ENCODE measurements at places on chromosomes 16 and 17.
A peak's percentile ranks its signal among the peaks of the same experiment; 100 is the strongest.

DNA sequence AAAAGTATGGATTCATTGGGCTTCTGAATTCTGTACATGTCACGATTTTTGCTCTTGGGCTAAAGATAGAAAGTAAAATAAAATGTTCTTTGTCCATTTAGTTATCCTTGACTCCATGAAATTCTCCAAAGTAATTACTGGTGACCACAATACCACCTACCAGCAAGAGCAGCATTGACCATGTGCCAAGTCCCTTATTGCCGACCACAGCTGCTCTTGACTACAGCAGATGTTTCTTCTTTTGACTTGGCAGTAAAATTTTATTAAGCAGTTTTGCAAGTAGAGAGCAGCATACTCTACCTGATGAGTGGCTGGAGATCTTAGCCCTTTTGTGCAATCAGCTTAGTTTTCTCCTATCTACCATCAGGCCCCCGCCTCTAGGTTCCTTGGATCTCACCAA is 152.2 kb upstream of the TBX2 start:
- DNase-seq: no peak

- DNase-seq: no peak
Observed at GRCh38 chr17:38943607-38944006, 18.2 kb downstream of the LASP1NB start.

- DNase-seq: no peak
Observed at GRCh38 chr16:72961863-72962262, 86.1 kb downstream of the ZFHX3 start.

DNA sequence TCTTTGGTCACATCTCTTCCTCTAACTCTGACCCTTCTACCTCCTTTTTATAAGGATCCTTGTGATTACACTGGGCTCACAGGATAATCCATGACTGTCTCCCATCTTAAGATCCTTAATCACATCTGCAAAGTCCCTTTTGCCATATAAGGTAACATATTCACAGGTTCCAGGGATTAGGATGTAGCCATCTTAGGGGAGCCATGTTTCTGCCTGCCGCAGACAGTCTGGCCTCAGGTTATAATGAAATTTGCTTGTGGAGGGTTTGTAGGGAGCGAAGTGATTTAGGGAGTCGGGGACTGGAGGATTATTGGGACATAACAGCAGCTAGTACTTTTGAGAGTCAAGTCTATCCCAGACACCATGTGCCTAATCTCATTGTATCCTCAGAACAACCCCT is 7.7 kb downstream of the EEF2K start:
- no peak for DNase-seq

- no peak for DNase-seq
Observed at GRCh38 chr17:81391936-81392908, 3.0 kb upstream of the BAHCC1 start.

GRCh38 chr16:83717814-83718213 is 90.0 kb upstream of the HSBP1 start:
- DNase-seq: no peak

DNA sequence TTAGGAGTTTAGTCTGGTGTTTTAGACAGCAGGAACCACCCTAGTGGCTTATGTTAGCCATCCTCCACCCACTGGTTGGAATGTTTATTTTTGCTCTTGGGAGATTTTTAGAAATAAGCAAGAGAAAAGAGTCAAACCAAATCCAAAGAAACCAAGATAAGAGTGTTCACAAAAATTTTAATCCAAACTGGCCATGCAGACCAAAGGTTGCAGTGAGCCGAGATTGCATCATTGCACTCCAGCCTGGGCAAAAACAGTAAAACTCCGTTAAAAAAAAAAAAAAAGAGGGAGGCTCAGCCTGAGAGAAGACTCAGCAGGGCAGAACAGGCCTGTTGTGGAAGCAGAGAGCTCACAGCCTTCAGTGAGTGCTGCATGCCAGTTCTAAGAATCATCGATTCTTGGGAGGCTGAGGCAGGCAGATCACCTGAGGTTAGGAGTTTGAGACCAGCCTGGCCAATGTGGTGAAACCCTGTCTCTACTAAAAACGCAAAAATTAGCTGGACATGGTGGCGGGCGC is 12.2 kb upstream of the C16orf54 start:
- no peak for DNase-seq

DNA sequence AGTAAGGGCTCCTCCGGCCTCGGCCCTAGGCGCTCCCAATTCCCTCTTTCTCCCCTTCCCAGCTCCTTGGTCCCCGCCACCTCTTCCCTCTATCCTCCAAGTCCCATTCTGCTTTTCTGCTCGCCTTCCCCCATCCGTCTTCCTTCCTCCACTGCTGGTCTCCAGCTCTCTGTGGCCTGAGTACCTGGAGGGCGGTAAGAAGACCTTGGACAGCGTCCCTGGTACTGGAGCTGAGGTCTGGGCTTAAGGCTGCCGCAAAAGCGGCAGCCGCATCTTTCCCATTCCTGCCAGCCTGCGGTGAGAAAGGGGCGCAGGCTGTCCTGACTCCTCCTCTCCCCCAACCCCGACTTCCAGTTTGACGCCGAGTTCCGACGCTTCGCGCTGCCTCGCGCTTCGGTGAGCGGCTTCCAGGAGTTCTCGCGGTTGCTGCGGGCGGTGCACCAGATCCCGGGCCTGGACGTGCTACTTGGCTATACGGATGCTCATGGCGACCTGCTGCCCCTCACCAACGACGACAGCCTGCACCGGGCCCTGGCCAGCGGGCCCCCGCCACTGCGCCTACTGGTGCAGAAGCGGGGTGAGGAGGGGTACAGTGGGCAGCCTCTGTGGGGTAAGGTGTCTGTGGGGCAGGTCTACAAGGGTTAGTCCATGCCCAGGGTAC is 471 bp downstream of the PARD6A start:
- DNase-seq: no peak

DNA sequence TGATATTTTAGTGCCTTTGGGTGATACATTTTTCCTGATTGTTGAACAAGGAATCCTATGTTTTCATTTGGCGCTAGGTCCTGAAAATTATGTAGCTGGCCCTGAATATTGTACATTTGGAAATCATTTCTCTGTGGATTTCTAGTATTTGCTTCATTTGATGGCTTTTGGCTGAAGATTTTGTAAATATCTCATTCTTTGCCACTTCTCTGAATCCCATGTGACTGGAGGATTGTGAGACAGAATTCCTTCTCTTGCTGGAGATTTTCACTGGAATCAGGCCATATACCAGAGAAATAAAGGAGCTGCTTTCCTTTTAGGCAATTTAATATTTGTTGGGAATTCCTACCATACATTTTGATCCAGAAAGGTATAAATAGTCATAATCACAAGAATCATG is 8.6 kb downstream of the KRT28 start:
- no peak for DNase-seq

DNA sequence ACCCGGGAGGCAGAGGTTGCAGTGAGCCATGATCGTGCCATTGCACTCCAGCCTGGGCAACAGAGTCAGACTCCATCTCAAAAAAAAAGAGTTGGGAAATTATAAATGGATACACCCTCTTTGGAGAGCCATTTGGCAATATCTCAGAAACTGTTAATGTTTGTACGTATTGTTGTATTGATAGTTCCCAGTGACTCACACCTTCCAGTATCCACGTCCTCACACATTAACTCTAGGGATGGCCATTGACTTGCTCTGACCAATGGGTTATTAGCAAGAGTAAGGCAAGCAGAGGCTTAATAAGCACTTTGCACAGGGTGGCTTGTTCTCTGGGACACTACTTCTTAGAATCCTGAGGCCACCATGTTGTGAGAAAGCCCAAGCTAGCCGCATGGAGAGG is 107.6 kb upstream of the LHX1 start:
- DNase-seq: no peak

GRCh38 chr16:67346341-67346740 is 19.7 kb downstream of the LRRC36 start:
- no peak for DNase-seq

GRCh38 chr17:50677851-50678375 is 29.8 kb downstream of the ANKRD40 start:
- DNase-seq: no peak

- peak; percentile 26 for DNase-seq
Observed at GRCh38 chr17:43368740-43369506, 29.9 kb upstream of the ARL4D start.

DNA sequence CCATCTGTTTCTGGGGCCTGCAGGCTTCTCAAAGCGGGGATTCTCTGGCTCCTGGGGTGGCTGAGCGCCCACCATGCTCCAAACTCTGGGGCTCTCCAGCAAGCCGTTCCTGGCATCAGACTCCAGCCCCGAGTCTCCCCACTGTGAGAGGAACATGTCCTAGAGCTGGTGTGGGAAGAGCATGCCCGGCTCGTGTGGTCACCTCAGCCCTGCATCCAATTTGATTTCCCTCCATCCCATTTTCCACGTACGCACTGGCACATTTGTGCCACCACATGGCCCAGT is 23.2 kb upstream of the KCNJ12 start:
- DNase-seq: no peak

GRCh38 chr16:22648141-22648540 is 137.4 kb downstream of the NPIPB5 start:
- DNase-seq: no peak

DNA sequence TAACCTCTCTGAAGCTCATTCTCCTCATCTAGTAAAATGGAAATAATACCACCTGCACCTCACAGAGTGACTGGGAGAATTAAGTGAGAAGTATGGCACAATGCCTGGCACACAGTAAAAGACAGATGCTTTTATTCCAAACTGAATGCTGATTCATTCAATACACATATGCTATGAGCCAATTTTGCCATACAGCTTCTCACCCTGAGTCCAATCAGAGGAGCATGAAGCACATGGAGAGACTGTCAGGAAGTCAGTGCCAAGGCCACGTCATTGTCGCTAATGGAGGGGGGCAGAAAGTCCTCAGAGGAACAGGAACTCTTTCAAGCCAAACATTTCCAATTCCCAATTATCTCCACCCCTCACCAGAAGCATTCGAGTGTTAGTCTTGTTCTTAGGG is 11.6 kb downstream of the MKS1 start:
- DNase-seq: no peak

DNA sequence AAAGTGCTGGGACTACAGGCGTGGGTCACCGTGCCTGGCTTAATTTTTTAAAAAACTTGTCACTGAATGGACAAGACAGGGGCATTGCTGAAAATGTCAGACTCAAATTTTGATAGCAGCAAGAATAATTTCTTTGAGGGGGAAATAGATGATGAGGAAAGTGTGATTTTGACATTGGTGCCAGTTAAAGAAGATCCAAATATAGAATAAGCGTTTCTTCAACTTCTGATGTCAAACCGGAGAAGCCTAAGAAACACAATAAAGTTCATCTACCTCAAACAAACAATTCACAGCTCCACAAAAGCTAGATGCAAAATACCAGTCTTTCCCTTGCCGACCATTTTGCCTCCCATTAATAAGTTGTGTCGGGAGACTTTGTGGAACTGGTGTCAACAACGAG is 4.5 kb downstream of the MT1X start:
- DNase-seq: no peak

GRCh38 chr16:16166949-16167348 is 56.3 kb downstream of the ABCC6 start:
- DNase-seq: no peak

Measured in SIG-M5 (cell line).